ENCODE measurements at places on chromosomes 5 and 9.

DNA sequence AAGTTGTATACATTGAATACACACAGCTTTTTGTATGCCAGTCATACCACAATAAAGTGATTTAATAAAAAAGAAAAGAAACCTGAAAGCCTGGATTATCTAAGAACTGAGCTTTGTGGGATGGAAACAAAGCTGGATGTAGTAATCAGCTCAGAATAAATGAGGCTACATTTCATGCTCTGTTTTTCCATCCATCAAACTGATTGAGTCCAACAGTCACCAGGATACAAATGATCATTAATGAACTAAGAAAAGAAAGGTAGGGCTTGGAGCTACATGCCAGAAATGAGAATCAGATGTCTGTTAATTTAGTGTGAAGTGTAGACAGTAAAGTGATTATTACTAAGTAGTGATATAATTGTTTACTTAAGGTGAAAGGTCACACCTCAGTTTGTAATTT lies 109.8 kb upstream of the TARS1 start:
- DNase-seq = no peak

- DNase-seq = no peak
These were observed 2.8 kb upstream of the GPR150 start for GRCh38 chr5:95617057-95617456.

- DNase-seq = no peak
These were observed 75.2 kb downstream of the CDH6 start for GRCh38 chr5:31268686-31269085.

GRCh38 chr5:107668154-107669095 lies 2.3 kb downstream of the EFNA5 start:
- no peak for DNase-seq

DNA sequence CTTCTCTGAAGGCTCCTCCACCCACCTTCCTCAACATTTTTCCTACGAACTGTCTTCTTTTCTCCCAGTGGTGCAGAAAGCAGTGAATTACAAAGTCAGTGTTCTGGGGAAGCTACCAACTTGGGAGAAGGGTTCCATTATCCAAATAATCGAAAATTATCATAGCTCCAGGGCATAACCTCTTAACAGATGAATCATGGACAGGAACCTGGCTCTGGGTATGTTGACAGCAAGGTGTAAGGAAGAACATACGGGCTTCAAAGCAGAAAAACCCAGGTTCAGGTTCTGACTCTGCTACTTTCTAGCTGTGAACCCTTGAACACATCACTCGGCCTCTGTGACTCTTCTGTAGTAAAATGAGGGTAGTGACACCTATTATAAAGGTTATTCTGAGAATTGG lies 351.3 kb downstream of the ENC1 start:
- no peak for DNase-seq

GRCh38 chr5:39341896-39342295 lies 22.4 kb downstream of the C9 start:
- no peak for DNase-seq

DNA sequence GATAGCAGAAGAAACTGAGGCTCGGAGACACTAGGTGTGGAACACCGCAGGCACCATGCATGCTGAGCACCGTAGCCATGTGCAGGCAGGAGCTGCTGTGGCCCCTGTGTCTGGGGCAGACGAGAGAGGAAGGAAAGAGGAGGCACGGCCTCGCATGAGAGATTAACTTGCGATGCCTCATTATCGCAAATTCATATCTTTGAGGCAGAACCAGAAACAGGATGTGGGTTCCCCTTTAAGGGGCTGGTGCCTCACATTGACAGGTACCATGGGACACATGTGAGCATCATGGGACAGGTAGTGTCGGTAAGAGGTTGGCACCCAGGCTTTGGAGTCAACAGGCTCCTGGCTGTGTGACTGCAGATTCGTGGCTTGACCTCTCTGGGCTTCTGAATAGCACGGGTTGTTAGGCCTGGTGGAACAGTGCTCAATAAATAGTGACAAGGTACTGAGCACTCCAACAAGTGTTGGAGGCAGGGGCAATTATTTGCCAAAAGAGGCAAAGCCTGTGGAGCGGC lies 40.8 kb downstream of the NAIF1 start:
- DNase-seq = peak; percentile 93

- no peak for DNase-seq
These were observed 202.7 kb upstream of the RGMB start for GRCh38 chr5:98570661-98571191.

GRCh38 chr9:124342776-124343485 lies 72.3 kb downstream of the PSMB7 start:
- DNase-seq = no peak

DNA sequence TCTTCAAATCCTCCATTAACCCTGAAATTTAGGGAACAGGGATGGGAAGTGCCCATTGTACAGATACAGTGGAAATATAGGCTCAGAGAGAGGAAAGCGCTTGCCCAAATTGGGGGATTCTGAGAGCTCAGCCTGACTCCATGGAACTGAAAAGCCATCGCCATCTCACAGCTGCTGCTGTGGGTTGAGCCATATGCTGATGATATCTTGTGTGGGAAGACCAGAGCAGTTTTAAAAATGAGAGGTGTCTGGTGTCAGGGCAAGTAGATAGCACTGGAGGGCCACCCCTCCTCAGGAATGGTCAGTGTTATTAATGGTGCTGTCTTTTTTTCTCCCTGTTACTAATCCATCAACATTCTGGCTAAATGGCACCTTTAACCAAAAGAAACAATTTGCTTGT lies 50.9 kb upstream of the C5orf58 start:
- DNase-seq = no peak

- DNase-seq = peak; percentile 63
These were observed 42.3 kb downstream of the MARCHF3 start for GRCh38 chr5:126988021-126988569.

- DNase-seq = no peak
These were observed 9.9 kb downstream of the PAPPA start for GRCh38 chr9:116163293-116164055.

DNA sequence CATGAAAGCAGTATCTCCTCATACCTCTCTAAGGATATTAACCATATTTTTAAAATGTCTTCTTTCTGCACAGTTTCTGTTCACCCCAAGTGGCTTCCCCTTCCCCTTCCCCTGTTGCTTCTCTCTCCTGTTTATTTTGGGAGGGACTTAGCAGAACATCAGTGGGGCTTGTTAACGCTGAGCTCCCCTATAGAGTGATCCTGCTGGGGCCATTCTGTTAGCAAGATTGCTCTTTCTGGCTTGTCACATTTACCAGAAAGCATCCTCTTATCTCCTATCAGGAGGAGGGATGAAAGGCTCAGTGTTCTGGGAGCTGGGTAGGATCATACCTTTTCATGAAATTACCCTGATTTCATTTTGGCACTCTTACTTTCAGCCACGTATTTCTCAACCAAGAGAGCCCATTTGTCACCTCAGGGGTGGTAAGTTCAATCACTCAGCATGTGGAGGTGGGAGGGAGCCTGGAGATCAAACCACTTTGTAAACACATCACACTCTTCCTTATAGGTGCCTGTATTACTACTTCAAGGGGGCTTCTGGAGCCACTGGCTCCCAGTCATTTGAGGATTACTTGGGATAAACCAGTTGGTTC lies 16.7 kb downstream of the NXNL2 start:
- no peak for DNase-seq

DNA sequence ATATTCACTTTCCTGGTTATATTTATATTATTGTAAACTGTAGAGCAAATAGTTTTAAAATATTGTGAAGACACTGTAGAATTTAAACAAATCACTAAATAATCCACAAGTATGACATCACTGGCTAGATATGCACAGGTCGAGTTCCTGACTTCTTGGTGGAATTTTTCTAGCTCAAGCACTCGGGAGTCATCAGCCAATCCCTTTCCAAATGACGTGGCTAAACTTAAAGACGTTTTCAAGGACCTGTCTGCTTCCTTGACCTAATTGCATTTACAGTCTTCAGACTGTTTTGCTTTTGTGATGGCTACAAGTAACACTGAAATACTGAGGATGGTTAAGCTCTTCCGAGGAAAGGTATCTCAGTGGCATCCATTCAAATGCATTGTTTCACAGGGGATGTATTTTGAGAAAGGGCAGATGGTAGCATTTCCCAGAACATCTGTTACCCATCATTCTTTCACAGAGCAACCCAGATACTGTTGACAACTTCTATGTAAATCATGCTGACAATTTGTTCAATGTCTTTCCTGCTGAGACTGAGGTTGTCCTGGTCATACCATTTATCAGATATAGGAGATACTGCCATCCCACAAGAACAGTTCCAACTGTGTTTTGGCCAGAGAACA lies 262.8 kb downstream of the CDH10 start:
- DNase-seq = no peak

DNA sequence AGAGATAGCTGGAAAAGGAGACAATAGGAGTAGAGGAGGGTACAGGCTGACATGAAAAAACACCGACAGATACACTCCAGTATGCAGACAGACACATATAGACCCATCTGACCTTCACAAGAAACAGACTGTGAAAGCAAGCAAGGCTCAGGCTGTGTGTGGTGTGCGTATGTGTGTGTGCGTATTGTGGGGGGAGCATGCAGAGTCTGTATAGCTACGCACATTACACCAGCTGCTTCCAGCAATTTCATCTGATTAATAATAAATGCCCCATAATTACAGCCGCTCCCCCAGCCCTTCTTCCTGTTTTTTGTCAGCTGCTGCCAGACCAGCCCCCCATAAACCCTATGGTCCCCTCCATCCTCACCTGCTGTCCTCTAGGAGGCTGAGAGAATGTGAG lies 6.7 kb downstream of the CNTFR start:
- DNase-seq = no peak

Data from CD4-positive, alpha-beta memory T cell (primary cell).